Stimulated activated CD8-positive, alpha-beta memory T cell treated with anti-CD3 and anti-CD28 coated beads, Interleukin-15, amount 100 ng/mL, for 4 hours (primary cell): ENCODE measurements at places on chromosomes 12 and 14.

- DNase-seq: no peak
Observed at GRCh38 chr14:81751198-81751597, 217.5 kb upstream of the SEL1L start.

GRCh38 chr12:112340230-112340629 is 42.0 kb downstream of the HECTD4 start:
- DNase-seq: no peak

GRCh38 chr12:6603095-6603567 is 4.0 kb downstream of the CHD4 start:
- no peak for DNase-seq

DNA sequence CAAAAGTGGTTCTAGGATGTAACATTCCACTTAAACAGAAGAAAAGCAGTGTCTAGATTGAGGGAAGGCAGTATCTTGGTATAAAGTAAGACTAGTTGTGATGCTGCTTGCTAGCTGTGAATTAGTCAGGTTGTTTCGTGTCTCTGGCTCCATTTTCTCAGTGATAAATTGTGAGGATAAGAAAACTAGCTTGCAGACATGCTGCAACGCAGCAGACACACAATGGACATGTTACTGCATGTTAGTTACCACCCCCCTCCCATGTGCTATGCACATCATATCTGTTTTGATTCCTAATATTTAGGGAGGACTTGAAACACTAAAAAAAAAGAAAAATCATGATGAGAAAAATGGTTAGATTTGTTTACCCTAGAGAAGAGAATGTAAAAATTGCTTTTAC is 2.9 kb downstream of the CCNK start:
- no peak for DNase-seq

DNA sequence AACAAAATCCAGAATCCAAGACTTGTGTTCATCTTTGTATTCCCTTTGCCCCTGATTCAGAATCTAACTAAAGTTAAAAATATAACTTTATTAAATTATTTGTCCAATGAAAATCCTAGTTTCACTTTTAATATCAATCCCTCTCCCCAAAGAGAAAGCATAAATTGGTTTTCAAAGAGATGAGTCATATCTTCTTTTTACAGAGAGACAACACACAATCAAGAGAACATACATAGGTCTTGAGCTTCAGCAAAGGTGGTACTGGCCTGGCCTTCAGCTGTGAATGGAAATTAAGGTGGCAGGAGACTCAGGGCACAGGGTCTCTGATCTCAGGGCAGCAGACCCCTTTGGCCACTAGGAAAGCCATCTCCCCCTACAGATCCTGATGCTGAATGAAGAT is 4.3 kb upstream of the ASCL1 start:
- DNase-seq: no peak

- DNase-seq: peak; percentile 13
Observed at GRCh38 chr12:120944645-120945217, 33.6 kb upstream of the HNF1A start.

GRCh38 chr12:12788675-12789368 is 3.4 kb downstream of the APOLD1 start:
- DNase-seq: no peak

DNA sequence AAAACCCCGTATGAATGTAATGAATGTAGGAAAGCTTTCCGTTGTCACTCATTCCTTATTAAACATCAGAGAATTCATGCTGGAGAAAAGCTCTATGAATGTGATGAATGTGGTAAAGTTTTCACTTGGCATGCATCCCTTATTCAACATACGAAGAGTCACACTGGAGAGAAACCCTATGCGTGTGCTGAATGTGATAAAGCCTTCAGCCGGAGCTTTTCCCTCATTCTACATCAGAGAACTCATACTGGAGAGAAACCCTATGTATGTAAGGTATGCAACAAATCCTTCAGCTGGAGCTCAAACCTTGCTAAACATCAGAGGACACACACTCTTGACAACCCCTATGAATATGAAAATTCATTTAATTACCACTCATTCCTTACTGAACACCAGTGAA is 23.8 kb downstream of the ZNF891 start:
- no peak for DNase-seq

DNA sequence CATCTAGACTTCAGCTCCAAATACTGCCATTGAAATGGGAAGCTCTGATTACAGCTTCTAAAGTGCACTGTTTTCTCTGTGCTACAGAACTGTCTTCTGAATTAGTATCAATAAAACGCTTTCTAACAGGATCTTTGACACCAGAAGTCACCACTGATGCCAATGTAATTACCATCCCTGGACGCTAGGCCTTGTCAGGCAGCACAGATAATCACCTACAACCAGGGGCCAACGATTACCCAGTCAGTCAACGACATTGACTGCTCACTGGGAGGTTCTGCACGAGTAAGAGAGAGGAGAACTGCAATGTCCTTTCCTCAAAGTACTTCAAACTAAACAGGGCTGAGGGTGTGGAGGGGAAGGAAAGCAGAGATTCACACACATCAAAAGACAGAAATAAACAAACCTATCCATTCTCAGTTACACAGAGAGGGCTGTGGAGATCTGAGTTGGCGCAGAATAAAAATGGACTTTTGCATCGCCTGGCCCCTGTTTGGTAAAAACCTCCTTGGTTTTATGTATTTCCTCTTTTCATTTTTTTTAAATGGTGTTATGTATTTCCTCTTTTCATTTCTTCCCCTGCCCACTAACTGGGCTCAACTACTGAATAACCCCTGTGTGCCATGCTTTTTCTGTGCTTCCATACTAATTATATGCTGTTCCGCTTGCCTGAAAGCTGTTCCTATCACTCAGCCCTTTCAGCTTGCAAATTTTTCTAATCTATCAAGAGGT is 492.2 kb downstream of the APAF1 start:
- DNase-seq: no peak

- DNase-seq: no peak
Observed at GRCh38 chr12:71900091-71900490, 38.6 kb upstream of the TPH2 start.

- peak; percentile 22 for DNase-seq
Observed at GRCh38 chr12:67482751-67483661, 165.5 kb upstream of the DYRK2 start.

GRCh38 chr12:96980991-96981414 is 73.9 kb downstream of the NEDD1 start:
- no peak for DNase-seq

DNA sequence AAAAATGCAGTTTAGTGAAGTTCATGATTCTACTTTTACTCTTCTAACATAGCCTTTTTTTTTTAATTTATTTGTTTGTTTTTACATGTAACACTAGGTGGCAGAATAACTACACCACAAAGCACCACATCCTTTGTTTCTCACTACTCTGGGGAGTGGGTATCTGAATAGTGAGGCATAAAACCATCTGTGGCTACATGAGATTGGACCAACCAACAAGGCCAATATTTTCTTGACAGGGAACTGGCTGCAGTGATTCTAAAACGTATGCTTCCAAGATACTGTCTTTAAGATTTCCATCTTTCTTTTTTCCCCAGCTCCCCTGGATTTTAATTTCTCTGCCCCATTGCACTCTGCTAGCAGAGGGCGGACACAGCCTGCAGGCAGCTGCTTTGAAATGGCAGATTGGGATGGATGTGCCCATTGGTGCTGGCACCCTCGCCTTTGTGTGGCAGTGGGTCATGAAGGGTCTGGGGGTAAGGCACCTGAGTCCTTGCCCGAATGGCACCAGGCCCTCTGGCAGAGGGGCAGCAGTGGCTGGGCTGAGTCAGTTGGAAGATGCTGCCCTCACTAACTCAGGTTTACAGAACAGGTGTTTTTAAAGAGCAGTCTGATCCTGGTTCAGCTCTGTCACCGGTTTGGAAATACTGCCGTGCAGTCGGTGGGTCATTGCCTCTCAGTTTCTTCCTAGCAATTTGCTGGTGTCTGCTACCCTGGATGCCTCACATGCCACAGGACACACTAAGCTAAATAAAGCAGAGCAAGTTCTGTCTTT is 429.1 kb downstream of the RAD51B start:
- no peak for DNase-seq

GRCh38 chr14:75083271-75083670 is 13.8 kb downstream of the ZC2HC1C start:
- no peak for DNase-seq

GRCh38 chr12:131455218-131455506 is 255.7 kb upstream of the SFSWAP start:
- DNase-seq: no peak

GRCh38 chr14:77406718-77407117 is 16.6 kb downstream of the NOXRED1 start:
- DNase-seq: no peak
